ENCODE measurements at places on chromosomes 12 and 14.

DNA sequence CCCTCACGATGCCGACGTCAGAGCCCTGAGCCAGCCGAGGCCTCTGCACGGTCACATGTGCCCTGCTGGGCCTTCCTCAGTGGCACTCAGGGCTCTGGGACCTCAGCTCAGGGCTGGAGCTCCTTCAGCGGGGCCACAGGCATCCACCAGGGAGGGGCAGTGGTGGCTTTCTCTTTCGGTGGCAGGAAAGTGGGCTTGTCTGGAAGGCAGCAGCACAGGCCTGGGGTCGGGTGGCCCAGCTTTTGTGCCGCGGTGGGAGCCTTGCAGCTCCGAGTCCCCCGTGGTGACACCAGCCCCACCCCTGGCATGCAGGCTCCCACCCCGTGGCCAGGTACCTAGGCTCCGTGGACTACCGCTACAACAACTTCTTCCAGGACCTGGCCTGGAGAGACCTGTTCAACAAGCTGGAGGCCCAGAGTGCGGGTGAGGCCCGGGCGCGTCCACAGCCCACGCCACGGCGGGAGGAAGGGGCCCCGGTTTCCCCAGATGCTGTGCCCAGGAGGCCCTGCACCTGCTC lies 14.2 kb upstream of the TEX22 start:
- no peak for DNase-seq

DNA sequence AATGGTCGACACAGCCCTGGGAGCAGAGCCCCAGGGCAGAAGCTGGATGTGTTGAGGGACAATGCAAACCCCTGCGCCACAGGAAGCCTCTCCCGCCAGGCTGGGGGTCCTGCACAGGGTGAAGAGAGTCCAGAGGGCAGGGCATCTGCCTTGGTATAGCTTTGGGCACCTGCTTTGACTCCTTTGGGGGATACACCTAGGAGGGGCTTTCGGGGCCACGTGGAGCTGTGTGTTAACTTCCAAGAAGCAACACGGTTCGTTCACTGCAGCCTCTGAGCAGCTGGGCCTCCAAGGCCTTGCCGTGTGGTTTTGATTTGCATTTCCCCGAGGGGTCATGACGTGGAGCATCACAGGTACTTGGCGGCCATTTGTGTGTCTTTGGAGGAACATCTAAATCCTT lies 5.8 kb upstream of the PUS1 start:
- DNase-seq: no peak

- DNase-seq: no peak
Observed at GRCh38 chr12:67940780-67941243, 48.4 kb upstream of the IFNG-AS1 start.

DNA sequence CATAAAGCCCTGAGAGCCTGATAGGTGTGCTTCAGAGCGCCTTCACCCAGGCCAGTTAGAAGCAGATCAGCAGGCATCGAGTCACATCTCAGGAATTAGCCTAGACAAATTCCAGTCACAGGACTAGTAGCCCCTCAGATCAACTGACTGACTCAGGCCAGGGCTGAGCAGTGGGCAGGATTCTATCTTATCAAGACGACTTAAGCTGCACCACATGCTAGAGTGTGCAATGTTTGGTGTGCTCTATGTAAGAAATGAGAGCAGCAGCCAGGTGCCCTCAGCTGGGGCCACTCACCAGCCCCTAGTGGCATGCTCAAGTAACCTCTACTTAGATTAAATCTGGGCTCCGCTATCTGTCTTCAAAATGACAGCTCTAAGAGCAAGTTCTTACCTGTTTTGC lies 19.7 kb upstream of the NGB start:
- DNase-seq: no peak

DNA sequence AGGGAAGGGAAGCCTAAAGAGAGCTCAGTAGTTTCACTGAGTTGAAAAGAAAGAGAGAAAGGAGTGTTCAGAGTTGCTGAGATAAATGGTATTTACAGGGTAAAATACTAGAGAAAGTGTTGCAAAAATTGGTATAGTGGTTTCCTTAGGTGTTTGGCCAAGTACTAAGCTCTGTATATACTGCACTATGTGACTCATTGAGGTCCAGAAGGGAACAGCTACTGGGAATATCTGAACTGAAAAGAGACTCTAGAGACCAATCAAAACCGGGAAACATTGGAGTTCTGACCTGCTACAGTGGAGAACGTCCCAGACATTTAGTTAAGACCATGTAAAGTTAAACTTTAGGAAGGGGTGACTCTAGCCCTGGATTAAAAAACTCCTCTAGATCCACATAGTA lies 42.7 kb upstream of the ALX1 start:
- DNase-seq: no peak

GRCh38 chr14:103149351-103150237 lies 26.3 kb downstream of the TNFAIP2 start:
- no peak for DNase-seq

DNA sequence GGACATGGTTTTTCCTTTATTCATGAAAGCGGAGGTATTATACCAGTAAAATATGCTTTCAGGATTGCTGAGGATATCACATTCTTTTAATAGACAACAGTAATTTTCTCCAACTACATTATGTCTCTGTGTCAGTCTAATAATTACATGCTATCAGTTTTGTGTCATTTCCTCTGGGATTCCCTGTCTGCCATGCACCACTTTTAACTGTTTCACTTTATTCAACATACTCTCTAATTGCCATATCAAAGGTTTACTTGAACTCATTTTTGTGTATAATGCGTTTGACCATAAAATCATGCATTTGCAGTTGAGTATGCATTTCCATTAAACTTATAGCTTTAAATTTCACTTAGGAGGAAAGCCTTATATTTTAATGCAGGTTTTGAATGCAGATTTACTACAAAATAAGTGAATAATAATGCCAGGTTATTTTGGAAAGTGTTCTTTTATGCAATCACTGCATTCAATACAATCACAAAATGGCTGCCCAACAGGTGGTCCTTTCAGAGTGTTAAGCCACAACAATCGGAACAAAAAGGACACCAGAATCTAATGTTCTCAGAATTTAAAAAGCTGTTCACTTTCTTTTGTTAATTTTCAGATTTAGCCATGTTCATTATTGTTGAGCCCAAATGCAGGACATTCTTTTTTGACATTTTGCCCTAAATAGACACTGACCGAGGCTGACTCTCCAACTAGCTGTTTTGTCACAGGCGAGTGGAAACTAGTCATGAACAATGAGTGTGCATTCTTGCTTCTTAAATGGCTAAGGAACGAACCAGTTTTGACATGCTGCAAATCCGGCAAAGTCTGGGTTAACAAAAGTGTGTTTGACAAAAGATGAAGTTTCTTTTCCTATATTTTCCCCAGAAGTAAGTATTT lies 40.9 kb downstream of the MBIP start:
- DNase-seq: no peak
